ENCODE measurements at places on chromosomes 1 and 21.

GRCh38 chr1:81412954-81413353, 387.8 kb upstream of the ADGRL2 start:
- DNase-seq, result no peak

- no peak for DNase-seq
Observed at GRCh38 chr1:159421821-159422220, 10.2 kb upstream of the OR10J4 start.

- DNase-seq, result no peak
Observed at GRCh38 chr1:165570078-165570477, 26.3 kb downstream of the LRRC52 start.

GRCh38 chr21:17780539-17780938, 38.6 kb downstream of the C21orf91 start:
- DNase-seq, result no peak

DNA sequence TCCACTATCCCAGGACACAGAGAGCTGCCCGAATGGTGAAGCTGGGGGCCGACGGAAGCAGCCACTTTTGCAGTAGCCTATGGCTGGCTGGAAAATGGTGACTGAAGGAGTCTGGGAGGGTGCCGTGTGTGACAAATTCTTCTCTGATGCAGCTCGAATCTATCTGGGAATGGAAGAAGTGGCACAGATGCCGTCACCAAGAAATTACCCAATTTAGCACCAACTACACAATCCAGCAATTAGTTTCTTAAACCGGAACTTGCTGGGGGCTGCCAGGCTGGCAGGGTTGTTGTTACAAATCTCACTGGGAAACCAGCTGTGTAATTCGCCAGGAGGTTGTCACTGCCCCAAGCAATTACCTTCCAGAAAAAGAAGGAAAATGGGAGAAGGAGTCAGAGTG, 18.0 kb downstream of the DLGAP3 start:
- no peak for DNase-seq

- DNase-seq, result no peak
Observed at GRCh38 chr1:110462964-110463363, 12.0 kb downstream of the PROK1 start.

DNA sequence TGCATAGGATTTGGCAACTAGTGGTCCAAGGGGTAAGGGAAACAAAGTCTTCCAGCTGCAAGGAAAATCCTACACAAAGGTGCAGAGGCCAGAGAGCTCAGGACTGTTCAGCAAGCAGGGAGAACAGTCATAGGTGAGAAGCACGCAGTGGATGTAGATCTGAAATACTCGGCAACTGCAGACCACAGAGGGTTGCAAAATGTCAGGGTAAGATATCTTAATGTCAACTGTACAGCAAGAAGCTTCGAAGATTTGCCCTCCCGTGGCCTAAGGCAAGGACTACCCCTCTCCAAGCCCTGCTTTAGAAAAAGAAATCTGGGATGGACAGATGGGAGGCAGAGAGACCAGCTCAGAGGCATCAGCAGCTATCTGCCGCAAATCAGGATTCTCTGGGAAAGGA, 153.4 kb upstream of the IRF2BP2 start:
- DNase-seq, result no peak

- DNase-seq, result no peak
Observed at GRCh38 chr1:14881775-14882672, 271.5 kb upstream of the TMEM51 start.

DNA sequence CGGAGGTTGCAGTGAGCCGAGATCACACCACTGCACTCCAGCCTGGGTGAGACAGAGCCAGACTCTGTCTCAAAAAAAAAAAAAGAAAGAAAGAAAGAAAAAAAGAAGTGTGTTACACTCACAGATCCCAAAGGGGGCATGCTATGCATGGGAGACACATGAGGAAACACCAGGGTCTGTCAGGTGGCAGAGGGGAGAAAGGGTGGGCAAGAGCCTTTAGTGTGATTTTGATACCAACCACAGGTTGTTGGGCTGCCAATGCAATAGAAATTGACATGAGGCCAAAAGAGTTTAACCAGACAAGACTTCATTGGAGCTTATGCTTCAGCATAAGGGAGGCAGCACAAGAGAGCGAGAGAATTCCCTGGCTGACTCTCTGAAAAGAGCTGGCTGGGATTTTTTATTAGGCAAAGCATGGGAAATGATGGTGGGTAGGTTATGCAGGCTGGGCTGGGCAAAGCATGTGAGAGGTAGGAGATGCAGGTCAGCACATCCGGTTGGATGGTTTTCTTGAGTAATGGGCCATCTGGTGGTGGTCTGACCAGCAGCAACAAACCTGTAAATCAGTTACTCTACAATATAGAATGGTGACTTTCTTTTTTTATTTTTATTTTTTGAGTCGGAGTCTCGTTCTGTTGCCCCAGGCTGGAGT, 11.7 kb upstream of the EXTL1 start:
- no peak for DNase-seq

Measured in mucosa of gallbladder (tissue), 1 donor.